ENCODE measurements at places on chromosomes 5 and 9. TPM values are rescaled to one million over a fixed set of nuclear protein-coding genes. Genes with fewer than 3 reads are reported as not detected.

NTNG2 gene
- 1.9 TPM for total RNA-seq

GRCh38 chr5:132456296-132456986, 34.1 kb downstream of the IRF1 start:
- peak; percentile 59 for DNase-seq

GRCh38 chr9:33167084-33167971, at the start of gene B4GALT1:
B4GALT1 (minus strand) TSS chr9:33167336; CDS start chr9:33167169, 167 bp downstream.
- DNase-seq: peak; percentile 96

- peak; percentile 2 for DNase-seq
Observed at GRCh38 chr9:3511551-3511950, 14.2 kb downstream of the RFX3 start.

DNA sequence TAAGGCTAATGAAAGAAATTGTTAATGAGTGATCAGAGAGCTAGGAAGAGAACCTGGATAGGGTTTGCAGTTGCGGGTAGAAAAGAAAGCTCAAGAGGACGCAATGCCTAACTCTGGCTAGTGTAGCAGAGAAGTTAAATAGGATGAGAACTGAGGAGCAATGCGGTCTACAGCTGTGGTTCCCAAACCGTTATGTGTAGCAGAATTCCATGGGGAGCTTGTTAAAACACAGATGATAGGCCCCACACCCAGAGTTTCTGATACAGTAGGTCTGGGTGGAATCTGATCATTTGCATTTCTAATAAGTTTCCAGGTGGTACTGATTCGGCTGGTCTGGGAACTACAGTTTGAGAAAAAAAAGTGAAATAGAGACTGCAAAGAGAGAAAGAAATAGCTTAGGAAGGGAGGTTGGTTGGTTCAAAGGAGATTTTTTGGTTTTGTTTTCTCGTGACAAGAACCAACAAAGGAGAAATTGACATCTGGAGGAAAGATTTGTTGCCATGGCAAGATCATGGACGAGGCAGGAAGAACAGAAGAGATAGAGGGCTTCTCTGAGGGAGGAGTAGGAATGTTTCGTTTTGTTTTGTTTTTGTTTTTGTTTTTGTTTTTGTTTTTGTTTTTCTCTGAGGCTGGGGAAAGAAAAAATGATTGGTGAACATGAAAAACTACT, 276.1 kb downstream of the ARRDC3 start:
- DNase-seq: no peak

DNA sequence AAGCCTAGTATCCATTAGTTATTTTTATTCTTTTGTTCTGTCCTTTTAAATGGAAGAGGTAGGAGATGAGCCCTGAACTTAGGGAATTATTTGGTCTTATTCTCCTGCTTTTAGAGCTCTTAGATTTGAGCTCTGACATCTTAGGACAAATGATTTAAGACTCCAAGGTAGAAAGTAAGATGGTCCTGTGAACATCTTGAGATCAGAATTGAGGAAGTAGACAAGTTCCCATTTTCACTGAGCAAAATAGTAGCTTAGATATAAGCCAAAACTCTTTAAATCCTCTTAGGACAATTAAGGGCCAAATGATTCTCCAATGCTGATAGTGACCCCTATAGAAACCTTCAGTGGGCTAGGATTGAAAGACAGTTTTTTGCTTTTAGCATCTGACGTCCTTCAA, 53.0 kb upstream of the RUSC2 start:
- DNase-seq: no peak

GRCh38 chr9:90064971-90065370, 460.2 kb downstream of the GADD45G start:
- no peak for DNase-seq

DNA sequence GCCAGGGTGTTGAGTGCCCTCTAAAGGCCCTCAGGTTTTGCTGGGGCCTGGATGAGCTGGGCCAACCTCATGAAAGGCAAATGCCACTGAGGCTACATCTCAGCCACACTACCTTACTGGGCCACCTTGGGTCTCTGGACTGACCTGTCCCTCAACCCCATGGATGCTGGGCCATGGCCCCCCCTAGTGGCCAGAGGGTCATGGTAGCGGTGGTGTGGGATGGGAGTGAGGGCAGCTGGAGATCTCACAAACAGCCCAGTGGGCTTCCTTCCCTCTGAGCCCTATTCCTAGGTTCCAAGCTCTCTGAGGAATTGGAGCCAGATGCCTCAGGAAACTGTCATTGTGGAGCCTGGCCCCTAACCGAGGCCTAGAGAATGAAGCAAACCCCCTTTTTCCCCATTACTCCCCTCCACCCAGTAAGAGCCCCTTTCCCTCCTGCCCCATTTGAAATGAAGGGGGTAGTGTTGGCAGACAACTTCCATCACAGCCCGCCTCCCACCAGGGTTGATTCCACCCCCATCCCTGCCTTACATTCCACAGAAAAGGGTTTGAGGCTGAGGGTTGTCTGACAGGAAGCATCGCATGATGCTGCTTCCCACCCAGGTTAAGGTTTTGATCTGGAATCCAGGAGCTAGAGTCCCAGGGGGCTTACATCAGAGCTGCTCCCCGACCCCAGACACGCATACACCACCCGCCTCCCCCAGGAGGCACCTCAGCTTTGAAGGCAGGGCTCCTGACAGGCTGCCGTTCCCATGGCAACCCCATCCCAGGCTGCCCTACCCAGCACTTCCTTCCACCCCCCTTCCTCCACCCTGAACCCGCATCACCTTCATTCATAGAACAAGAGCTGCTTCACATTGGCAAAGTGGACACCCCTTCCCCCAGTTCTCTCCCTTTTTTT, 63.9 kb downstream of the PCDH1 start:
- DNase-seq: peak; percentile 11

DNA sequence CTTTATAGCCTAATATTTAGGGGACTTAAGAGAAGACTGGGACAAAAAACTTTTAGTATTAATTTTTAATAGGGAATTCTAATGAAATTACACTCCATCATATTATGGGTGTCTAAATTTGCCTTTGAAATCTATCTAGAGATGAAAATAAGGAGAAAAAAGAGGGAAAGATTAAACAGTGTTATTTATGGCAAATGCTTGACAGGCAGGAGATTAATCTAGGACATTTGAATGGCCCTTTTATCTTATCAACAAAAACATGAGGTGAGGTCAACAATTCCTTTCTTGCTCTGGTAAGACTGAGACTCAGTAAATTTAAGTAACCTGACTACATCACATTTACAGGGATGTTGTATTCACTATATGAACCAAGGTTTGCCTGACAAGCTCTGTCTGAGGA, 852.8 kb upstream of the CTNND2 start:
- DNase-seq: no peak

TLX3 gene
- total RNA-seq: not detected
